ENCODE measurements at places on chromosomes 2 and 18.

DNA sequence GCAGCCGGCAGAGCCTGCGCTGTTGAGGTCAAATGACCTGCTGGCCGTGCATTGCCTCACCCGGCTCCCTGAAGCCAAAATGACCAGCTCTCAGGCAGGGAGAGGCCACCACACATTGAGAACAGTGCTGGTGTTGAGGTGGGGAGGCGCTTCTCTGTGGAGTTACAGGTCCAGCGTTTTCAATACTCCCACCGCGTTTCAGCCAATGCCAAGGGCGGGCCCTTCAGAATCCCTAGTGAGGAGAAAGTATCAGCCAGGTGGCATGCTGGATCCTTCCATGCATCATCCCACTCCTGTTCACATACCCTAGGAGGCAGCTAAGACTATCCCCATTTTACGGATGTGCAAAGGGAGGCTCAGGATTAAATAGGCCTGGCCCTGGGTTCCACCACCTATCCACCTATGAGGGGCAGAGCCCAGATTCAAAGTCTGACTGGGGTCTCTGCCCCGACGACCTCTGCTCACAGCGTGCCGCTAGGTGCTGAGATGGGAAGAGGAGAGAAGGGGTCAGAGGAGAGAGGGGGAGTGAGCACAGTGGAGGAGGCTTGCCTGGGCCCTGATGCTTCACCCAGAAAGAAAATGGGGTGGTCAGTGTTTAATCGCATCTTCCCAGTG lies 137.6 kb upstream of the ID2 start:
- no peak for DNase-seq

GRCh38 chr2:212726403-212726802 lies 187.8 kb upstream of the ERBB4 start:
- no peak for DNase-seq

DNA sequence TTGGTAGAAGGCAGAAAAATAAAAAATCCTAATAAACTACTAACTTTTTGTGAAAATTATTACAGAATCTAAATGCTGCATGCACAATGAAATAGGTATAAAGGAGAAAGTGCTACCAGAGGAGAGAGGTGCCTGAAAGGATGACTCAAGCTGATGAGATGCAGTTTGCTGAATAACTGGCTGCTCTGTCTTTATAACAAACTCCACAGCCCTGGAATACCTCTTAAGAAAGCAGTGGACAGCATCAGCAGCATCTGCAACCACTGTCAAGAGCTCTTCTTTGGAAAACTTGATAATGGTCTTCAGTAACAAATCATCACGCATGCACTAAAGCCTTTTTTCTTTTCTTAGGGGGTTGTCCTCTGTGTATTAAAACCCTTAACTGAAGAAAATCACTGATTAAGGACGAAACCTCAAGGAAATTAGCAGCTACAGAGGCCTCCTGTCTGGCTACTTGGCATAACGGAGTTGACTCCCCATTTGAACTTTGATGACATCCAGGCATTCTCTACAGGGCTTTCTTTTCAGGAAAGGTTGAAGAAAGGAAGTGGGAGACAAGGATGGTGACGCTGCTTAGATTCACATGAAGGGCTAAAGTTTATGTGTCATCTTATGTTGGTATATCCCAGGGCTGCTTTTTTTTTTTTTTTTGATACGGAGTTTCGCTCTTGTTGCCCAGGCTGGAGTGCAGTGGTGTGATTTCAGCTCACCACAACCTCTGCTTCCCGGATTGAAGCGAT lies 28.8 kb downstream of the WDFY1 start:
- no peak for DNase-seq

GRCh38 chr2:74715880-74716279 lies 61.8 kb downstream of the SEMA4F start:
- DNase-seq, result no peak

- no peak for DNase-seq
Measured at GRCh38 chr18:41444943-41445342, 510.1 kb upstream of the PIK3C3 start.

Measured in urothelium cell line (cell line).